Epithelial cell of prostate (primary cell): ENCODE measurements at places on chromosomes 1 and 21.

DNA sequence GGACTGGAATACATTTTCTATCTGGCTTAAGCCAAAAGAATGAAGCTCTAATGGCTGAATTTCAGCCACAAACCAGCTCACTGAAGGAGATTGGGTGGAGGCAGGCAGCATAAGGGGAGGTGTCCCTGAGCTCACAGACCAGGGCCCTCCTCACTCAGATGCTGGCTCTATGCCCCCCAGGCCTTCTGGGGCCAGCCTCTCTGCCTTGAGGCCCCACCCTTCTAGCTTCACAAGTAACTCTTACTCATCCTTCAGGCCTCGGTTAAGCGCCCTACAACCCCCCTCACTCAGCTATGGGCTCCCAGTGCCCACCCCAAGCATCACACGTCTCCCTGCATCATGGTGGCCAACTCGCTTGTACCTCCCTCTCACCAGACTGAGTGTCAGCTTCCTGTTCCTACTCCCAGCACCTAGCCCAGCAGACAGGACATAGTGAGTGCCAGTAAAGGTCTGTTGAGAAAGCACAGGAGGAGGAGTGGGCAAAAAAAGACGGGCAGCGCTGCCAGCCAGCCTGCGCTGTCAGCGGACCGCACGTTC, 40.8 kb upstream of the GPR157 start:
- DNase-seq: no peak

- no peak for DNase-seq
Observed at GRCh38 chr1:207361029-207361428, 39.6 kb downstream of the CD55 start.

DNA sequence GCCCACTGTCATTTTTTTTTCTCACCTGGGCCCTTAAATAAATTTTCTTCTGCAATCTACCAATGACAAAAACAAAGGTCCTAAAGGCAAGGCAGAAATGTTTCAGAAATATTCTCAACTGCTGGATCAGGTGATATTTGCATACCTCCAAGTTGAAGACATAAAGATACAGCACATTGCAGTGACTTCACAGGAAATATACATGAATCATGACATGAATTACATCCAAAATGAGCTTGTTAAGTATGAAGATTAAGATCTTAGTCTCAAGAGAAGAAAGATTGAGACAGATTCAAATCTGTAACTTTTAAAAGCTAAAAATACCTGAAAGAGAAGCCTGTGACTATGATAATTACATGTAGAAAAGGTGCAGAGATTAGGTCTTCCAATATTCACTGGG, 207.8 kb downstream of the SIPA1L2 start:
- DNase-seq: peak; percentile 37

- DNase-seq: no peak
Observed at GRCh38 chr1:8342325-8342724, 24.4 kb downstream of the SLC45A1 start.

GRCh38 chr1:71783071-71783470, 499.3 kb downstream of the NEGR1 start:
- no peak for DNase-seq

DNA sequence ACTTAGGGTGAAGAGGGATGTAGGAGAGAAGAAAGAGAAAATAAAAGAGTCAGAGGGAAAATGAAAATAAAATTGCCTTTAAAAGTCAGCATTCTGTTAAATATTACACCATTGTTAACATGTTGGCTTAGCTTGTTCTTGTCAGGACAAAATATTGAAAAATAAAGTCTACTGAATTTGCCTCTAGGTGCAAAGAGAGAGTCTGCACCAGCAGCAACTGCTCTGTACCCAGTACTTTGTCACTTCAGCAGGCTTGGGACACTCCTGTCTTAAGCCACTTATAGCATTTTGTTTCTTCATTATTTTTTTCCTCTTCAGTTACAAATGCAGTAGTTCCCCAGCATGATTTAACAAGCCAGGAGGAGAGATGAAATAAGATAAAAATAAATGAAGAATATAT, 11.0 kb upstream of the USH2A start:
- no peak for DNase-seq

DNA sequence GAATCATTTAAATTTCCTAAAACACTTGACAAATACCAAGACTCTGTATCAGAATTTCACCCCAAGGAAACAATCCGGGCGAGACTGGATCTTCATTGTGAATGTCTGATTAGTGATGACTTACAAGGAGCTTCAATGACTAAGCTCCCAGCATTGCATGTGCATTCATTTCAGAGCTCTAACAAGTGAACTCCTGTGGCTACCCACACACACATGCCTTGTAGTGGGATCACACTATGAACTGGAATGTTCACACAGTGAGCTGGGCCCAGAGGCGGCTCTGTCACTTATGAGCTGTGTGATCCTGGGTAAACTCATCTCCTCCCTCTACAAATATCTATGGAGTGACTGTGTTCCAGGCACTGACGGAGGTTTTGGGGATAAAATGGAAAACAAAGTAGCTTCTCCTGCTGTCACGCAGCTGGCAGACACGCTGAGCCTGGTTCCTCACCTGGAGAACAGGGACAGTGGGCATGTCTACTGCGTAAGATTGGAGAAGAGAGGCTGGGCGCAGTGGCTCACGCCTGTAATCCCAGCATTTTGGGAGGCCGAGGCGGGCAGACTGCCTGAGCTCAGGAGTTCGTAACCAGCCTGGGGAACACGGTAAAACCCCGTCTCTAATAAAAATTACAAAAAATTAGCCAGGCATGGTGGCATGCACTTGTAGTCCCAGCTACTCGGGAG, 56.9 kb downstream of the CLSTN1 start:
- DNase-seq: peak; percentile 100

GRCh38 chr1:40880813-40881549, 18.8 kb upstream of the CITED4 start:
- DNase-seq: no peak

DNA sequence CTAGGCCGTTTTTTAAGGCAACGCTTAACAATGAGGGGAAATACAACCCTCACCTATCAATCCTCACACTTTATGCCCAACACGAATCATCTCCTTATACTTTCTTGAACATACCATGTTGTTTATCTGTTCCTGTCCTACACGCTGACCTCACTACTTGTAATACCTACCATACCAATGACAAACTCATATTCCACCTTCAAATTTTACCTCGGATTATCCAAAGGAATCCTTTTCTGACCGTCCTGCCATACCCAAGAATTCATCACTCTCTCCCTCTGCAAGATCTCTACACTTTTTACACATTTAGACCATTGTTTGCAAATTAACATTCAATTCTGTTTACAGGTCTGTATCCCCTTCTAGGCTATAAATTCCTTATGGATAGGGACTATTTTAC, 64.4 kb upstream of the GUCA2A start:
- no peak for DNase-seq

- DNase-seq: no peak
Observed at GRCh38 chr1:214897581-214897980, 185.0 kb upstream of the KCNK2 start.

DNA sequence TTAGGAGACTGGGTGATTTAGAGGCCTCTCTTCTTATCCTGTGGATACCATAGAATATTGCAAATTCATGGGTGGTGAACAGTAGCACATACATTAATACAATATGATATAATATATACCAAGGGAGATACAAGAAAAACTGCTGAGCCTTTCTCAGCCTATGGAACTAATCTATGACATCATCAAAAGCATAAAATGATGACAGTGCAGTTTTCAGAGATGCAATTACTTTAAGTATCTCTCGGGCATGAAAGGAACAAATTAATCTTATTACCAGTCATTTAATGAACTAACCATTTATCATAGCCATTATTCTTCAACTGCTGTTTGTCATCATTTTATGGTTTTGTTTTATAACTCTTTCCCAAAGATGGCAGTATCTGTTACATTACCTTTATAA, 3.5 kb downstream of the CHODL start:
- no peak for DNase-seq

DNA sequence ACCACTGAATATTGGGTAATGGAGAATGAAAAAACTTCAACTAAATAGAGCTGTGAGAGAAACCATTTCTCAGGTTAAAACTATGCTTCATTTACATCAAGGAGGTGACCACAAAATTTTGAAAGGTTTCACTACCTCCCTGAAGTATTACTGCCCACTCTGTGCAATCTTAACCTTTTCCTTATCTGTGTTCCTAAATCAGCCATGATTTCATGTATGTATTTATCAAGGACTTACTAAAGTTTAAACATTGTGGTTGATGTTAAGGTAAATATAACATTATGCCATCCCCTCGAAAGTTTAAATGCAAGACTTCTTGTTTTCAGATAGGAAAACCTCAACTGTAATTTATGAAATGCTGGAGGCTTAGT, 84.4 kb downstream of the CLEC20A start:
- no peak for DNase-seq

GRCh38 chr1:29280409-29281131, 44.2 kb downstream of the PTPRU start:
- peak; percentile 48 for DNase-seq

- DNase-seq: peak; percentile 14
Observed at GRCh38 chr1:162191396-162192305, 122.2 kb downstream of the NOS1AP start.

GRCh38 chr1:41440321-41441085, 44.0 kb downstream of the EDN2 start:
- no peak for DNase-seq

GRCh38 chr1:162530307-162530987, 31.1 kb upstream of the UAP1 start:
- DNase-seq: no peak
